Jurkat, Clone E6-1 (cell line): ENCODE measurements at places on chromosomes 1 and 21.

- DNase-seq = no peak
Measured at GRCh38 chr1:67886076-67886475, 52.8 kb upstream of the GNG12 start.

GRCh38 chr1:109208836-109209463, 4.8 kb upstream of the SARS1 start:
- no peak for DNase-seq

- no peak for DNase-seq
Measured at GRCh38 chr1:240170806-240171205, 79.1 kb downstream of the FMN2 start.

- peak; percentile 62 for DNase-seq
Measured at GRCh38 chr1:200410566-200410878, 686 bp upstream of the ZNF281 start.

- no peak for DNase-seq
Measured at GRCh38 chr1:34763142-34763781, 3.7 kb downstream of the GJB4 start.

- DNase-seq = no peak
Measured at GRCh38 chr1:5099558-5099957, 445.1 kb downstream of the AJAP1 start.

GRCh38 chr1:88118176-88118845, 565.8 kb upstream of the PKN2 start:
- DNase-seq = no peak

DNA sequence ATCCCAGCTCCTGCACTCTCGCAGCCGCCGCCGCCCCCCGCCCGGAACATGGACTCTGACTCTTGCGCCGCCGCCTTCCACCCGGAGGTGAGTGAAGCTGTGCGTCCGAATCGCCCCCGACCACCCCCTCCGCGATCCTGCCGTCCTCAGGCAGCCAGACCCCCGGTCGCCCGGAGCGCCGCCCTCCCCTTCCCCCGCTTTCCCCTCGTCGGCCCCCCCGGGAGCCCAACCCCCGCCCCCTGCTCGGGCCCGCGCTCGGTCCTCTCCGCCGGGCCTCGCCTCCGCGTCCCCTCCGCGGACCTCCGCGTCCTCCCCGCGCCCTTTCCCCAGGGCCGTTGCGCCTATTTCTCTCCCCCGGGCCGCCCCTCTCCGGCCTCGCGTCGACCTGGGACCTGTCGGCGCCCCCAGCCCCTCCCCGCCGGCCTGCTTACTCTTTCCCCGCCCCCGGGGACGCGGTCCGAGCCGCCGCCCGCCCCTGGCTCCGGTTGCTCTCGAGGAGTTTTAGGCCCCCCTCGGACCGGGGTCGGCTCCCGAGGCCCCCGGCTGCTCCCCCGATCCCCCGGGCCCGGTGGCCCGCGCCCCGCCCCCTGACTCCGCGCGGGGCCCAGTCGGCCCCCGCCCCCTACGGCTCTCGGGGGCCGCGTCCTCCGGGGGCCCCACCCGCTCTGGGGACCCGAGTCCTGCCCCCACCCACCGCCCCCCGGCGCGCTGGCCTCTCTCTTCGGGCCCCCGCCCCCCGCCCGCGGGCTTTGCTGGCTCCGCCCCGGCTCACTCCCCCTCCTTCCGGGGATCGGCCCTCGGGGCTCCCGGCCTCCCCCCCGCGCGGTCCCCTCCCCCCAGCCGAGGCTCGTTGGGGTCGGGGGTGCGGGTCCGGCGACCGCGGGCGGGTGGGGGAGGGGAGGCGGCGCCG, 743 bp downstream of the PHF13 start:
- no peak for DNase-seq

GRCh38 chr1:118200836-118201235, 15.8 kb upstream of the SPAG17 start:
- no peak for DNase-seq

DNA sequence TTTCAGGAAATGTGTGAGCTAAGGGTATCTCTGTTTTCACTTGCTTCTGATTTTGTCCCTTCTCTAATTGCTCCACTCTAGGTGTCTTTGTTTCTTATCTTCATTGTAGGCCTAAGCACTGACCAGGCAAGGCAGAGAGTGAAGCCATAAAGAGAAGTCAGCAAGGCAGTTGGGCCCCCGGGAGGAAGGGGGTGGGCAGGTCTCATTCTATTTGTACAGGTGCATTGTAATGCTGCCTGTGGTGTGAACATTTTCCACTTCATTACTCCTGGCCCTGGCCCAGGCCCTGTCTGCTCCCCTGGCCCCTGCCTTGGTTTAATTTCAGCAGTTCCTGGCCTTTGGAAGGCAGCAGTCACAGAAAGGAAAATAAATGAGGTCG, 86.4 kb upstream of the JUN start:
- DNase-seq = no peak

- DNase-seq = no peak
Measured at GRCh38 chr1:201606096-201606495, 67.2 kb downstream of the NAV1 start.

DNA sequence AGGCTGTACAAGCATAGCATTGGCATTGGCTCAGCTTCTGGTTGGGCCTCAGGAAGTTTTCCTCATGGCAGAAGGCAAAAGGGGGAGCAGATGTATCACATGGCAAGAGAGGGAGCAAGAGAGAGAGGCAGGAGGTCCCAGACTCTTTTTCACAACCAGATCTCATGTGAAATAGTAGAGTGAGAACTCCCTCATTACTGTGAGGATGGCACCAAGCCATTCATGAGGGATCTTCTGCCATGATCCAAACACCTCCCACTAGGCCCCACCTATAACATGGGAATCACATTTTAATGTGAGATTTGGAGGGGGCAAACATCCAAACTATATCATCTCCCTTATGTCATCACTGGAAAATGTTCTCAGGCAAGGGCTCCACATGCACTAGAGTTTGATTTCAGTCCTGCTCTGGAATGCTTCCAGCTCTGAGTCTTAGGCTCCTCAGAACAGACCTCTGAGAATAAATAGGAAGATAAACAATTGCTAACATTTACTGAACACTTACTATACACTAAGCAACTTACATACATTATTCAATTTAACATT, 39.4 kb upstream of the VTCN1 start:
- DNase-seq = no peak

DNA sequence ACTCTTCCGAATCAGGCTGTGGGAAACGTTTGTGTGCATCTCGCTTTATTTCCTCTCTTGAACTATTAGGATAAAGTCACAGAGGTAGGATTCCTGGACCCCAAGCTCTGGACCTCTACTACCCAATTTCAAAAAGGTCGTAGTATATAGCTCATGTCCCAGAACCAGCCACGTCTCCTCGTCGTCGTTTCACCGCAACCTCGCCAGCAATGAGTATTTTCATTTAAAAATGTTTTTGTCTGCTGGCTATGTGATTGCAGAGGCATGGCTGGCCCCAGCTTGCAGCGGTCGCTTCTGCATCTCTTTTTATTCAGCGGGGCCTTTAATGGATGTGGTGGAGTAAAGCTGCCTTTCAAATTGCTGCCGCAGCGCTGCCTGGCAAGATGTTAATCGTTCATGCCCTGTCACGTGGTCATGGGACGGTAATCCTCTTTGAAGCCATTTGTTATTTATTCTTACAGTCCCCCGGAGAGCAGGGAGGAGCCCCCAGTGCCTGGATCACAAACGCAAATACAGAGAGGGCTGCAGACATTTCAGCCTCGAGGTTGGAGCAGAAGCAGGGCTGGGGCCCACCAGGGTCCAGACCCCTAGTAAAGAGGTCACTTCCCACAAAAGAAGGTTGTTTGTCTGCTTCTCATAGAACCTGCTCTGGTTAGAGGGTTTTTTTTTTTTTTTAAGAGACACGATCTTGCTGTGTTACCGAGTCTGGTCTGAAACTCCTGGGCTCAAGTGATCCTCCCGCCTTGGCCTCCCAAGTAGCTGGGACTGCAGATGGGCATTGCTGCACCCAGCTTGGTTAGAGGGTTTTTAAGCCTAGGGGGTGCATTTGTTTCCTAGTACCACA, 11.6 kb upstream of the NPHP4 start:
- no peak for DNase-seq

DNA sequence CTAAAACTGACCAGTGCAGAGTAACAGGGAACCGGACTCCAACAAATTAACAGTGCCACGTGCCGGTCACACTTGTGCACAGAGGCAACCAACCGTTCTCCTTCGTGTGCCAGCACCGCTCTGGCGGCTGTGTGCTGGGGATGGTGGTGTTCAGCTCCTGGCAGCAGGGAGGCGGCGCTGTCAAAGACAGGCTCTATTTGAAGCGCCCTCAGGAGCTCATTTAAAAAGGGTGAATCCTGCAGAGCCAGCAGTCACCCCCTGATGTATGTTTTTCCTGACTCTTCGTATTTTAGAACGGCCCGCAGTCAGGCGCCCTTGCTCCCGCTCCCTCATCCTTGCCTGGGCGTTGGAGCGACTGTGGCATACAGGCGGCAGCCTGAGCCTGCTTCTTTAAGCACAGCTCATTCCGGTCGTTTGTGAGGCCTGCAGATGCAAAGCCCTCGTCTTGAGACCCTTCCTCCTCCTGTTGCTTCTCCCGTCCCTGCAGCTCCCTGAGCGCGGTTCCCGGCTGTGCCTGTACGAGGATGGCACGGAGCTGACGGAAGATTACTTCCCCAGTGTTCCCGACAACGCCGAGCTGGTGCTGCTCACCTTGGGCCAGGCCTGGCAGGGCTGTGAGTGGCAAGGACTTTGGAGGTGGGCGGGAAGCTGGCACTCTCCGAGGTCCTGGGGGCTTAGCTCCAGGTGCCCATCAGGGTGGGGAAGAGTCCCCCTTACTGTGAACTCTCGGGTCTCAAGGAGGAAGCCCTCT, 1.1 kb downstream of the DFFB start:
- peak; percentile 42 for DNase-seq

DNA sequence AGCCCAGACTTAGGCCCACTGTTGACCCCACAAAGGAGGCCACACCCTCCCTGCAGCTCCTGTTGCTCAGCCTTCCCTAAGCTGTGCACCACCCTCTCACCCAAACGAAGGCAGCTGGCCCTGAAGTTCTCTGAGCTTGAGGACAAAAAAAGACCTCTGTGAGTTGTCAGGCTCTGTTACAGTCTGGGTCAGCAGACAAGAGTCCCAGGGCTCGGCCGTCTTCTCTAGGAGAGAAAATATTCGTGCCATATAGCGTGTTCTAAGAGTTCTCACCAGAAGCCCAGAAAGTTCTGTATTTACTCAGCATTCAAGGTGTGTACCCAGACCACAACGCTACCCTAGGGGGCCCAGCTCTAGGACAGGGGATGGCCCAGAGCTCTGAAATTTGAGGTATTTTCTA, 25.5 kb upstream of the LYST start:
- DNase-seq = no peak

DNA sequence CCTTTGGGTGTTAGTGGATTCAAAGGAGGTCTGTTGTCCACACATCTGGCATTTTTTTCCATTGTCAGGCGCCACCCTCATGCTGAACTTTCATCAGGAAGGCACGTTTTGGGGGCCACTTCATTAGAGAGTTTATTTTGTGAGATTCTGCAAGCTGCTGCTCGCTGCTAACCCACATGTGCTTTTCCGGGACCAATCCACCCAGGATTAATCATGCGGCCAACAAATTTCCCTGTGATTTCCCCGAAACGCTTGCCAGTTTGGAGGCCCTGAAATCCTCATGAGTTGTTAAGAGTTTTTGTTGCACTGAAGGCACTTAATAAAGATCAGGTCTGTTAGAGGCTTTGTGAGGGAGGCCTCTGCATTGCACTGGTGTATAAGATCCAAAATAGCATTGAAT, 2.4 kb downstream of the PDPN start:
- DNase-seq = no peak

- no peak for DNase-seq
Measured at GRCh38 chr1:231666220-231666936, 39.8 kb downstream of the DISC1 start.

DNA sequence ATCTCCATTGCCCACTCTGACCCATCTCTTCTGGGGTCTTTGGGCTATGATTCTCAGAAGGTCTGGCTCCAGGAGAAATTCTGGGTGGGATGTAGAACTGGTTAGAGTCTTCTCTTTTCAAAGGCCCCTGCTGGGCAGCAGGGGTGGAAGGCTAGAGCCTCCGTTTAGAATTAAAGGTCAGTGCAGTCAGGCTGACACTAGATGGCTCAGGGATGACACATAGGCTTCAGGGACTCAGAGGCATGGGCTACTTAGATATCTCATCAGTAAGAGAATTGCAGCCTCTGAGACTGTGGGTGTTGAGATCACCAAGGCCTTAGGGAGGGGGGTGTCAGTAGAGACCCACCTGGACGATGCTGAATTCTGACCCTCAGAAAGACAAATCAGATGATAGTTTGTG, 12.6 kb upstream of the PPM1J start:
- no peak for DNase-seq
